Globus pallidus (tissue), 1 donor: ENCODE measurements at places on chromosomes 1 and 21.

- no peak for DNase-seq
Measured at GRCh38 chr1:185776522-185776921, 42.3 kb downstream of the HMCN1 start.

GRCh38 chr1:98881901-98882300 is 122.8 kb downstream of the PLPPR5 start:
- no peak for DNase-seq

DNA sequence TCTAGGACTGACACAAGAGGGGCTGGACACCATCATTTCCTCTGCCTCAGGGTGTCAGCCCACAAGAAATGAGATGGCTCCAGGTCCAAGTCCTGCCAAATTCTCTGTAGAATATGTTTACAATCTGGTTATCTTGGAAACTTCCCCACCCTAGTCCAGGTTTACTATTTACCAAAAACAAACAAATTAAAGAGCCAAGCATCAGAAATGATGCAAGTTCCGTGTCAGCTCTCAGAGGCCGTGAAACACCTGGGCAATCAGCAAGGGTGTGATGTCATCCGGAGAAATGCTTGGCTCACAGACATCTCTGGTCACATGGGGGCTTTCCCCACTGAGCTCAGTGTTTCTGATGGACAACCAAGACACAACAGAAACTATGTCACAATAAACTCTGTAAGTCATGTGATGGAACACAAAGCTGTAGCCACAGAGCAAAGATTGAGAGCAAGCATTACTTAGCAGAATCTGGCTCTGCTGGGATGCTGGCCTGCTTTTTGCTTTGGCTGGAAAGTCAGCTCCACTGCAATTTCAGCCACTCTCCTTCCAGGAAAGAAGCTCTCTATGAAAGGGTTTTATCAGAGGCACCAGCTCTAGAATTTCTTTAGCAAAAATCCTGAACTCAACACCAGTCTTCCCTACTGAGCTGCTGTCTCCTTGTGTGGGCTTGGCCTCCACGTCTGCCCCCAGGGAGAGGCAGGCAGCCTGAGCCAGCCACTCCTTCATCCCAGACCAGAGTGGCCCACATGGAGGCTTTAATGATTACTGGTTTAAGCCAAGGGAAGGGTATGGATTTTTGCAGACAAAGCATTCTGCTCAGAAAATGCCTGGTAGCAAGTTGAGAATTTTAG is 55.9 kb downstream of the NENF start:
- DNase-seq = peak; percentile 85

- no peak for DNase-seq
Measured at GRCh38 chr1:225613006-225613405, 39.9 kb downstream of the ENAH start.

- DNase-seq = no peak
Measured at GRCh38 chr1:206797534-206798383, 25.5 kb upstream of the IL10 start.

- peak; percentile 22 for DNase-seq
Measured at GRCh38 chr1:203769505-203770343, 4.7 kb downstream of the LAX1 start.

GRCh38 chr1:248622570-248623001 is 12.3 kb downstream of the OR2T11 start:
- peak; percentile 13 for DNase-seq

DNA sequence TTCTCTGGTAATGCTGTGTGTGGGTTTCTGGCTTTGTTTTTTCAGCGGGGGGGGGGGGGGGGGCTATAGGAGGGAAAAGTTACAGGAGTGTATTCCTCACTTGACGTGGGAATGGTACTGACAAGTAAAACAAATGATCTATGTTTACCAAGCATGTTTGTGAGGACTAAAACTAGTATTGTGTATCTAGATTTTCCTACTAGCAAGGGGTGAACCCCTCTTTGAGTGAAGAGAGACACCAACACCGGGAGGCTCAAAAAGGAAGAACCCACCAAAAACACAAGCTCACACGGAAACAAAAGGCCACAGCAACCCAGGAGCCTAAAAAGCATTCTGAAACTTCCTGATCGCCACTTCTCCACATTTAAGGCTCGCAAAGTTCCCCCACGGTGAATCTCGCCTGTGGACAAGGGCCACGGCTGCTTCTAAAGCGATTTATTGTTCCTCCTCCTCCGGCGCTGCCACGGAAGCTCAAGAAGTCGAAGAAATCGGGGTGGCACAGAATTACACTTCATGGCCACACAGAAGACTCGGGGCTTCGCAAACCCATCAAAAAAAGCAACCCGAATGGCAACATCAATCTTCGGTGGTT is 703 bp downstream of the PUM1 start:
- DNase-seq = peak; percentile 71

GRCh38 chr1:226085675-226086285 is 23.3 kb downstream of the H3-3A start:
- no peak for DNase-seq

DNA sequence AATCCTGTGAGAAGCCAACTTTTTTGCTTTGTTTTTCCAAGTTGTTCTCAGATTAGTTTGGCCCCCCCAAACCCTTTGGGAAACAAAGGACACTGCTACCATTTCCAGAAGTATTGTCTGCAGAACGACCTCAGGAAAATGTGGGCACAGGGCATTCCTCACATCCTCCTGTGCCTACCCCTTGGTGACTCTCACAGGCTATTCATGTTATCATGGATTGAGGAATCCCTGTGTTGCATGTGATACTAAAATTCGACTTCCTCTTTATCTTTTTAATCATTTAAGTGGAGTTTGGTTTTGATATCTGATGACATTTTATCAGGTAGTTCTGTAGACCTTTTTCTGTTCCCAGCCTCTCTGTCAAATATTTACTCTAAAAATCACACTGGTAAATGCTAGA is 184.5 kb downstream of the FASLG start:
- no peak for DNase-seq

GRCh38 chr1:2826316-2826715 is 24.8 kb upstream of the TTC34 start:
- no peak for DNase-seq

- DNase-seq = no peak
Measured at GRCh38 chr1:189859385-189859977, 618.2 kb downstream of the BRINP3 start.

GRCh38 chr21:16418226-16418625 is 688.4 kb downstream of the USP25 start:
- no peak for DNase-seq

DNA sequence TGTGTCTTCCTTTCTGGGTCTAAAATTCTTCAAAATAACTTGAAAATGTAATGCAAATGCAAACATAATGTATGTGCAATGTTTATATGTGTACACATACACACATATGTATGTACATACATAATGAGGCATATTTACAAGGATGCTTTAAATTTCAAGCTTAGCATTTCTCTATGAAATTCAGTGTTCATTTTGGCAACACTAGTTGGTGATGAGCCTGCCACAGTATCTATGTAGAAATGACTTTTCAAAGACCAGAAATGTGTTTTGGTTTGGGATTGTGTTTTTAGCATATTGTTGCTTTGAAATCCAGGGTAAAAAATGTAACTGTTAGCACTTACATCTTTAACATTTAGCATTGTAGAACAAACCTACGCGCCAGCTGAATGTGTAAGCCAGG is 10.1 kb downstream of the GABPA start:
- no peak for DNase-seq

DNA sequence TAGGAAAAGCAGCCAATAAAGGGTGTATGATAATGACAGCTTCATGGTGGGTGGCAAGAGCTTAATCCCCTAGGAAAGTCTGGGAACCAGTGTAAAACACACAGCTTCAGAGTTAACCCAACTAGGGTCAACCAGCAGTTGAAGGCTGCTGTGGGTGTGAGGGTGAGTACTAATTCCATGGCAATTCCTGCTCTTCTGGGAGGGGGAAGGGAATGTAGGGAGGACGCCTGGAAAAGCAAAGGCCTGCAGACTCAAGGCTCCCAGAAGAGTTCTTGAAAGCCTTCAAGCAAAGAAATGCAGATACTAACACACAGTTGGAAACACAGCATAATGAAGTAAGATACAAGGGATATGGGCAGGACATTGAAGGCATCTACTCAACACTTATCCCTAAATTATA is 28.1 kb downstream of the TTLL7 start:
- no peak for DNase-seq

- DNase-seq = no peak
Measured at GRCh38 chr1:154556422-154556821, 2.0 kb downstream of the UBE2Q1 start.

- DNase-seq = no peak
Measured at GRCh38 chr21:42437786-42438185, 34.1 kb downstream of the UBASH3A start.

- DNase-seq = no peak
Measured at GRCh38 chr1:15946571-15947381, 29.1 kb downstream of the ZBTB17 start.
